T-helper 2 cell (primary cell): ENCODE measurements at places on chromosomes 7 and 10.
A peak's percentile ranks its signal among the peaks of the same experiment; 100 is the strongest.

- no peak for DNase-seq
Observed at GRCh38 chr10:74870191-74870590, 43.8 kb downstream of the KAT6B start.

GRCh38 chr7:33888166-33888565, 17.2 kb upstream of the BMPER start:
- DNase-seq, result no peak

DNA sequence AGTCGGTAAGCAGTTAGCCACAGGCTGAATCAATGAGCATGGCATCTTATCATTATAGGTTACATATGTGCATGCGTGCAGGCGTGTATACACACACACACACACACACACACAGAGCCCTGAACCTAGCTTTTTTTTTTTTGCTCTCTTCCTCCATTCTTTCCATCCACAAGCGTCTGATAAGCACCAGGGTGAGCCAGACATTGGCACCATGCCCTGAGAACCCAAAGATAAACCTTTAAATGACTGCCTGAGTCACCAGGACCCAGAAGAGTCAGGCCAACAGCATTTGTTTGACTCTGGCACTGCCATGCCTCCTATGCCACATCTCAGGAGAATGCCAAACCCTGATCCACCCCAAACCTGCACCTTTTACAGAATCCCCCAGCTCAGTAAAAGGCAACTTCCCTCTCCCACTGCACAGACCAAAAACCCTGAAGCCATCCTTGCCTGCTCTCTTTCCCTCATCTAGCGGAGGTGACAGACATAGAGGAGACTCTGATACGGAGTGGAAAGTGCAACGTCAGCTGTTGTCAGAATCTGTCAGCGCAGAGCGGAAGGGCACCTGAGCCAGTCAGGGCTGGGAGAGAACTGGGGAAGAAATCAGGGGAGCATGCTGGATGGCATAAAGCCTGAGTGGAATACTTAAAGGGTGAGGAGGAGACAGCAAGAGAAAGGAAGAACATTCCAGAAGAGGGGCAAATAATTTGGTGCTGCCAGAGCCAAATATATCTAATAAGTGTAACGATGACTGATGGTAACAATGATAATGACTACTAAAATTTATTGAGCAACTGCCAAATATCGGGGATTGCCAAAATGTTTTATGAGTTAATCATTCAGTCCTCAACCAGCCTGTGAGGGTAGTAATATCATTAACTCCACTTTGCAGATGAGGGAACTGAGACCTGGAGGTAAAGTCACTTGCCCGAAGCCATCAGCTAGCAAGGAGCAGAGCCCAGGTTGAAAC, 3.2 kb downstream of the PARP12 start:
- DNase-seq, result peak; percentile 10

DNA sequence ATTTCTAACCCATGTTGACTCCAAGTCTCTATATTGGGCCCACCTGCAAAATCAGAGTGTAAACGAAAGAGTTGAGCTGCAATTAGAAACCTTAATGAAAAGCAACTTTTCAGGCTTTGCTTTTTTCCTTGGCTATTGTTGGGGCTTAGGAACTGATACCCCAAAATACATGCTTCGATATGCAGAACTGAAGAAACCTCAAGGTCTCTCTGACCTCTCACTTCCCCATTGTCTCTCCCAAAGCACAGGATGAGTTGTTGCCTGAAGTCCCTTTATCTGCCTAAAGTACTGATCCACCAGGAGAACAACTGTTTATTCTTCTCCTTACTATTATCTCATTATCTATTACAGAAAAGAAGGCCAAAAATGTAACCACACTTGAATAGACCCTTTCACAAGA, 666.0 kb upstream of the LRRTM3 start:
- DNase-seq, result no peak

DNA sequence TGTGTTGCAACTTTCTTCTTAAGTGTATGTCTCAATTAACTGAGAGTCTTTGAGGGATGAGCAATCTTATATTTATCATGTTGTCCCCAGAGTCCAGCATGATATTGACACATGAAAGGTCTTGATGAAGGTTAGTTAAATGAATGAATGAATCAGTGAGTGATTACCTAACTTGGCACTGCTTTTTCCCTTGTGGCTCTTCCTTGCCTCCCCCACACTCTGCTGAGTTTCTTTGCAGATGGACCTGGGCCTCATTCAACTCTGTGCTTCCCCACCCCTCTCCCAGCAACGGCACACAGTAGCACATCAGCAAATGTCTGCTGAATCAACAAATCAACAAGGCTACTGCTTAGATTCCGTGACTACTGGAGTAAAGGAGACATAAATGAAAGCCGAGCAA, 235.1 kb upstream of the CXCL12 start:
- DNase-seq, result no peak

DNA sequence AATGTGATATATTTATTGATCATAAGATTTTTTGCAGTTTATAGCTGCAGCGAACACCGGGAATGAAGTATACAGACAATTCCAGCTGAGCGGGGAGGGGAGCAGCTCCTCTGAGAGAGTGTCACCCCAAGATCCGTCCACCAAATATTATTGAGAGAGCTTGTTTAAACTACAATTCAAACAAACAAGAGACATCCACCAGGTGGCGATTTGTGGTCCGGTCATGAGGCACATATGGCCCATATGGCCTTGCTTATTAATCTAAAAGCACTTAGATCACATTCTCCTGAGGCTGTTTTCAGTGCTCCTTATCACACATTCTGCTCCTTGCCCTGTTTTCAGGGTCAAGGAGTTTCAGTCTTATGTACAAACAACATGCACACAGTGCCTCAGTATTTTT, 83.1 kb downstream of the THSD7A start:
- no peak for DNase-seq

GRCh38 chr10:63324495-63324854, 141.3 kb downstream of the JMJD1C start:
- DNase-seq, result no peak

DNA sequence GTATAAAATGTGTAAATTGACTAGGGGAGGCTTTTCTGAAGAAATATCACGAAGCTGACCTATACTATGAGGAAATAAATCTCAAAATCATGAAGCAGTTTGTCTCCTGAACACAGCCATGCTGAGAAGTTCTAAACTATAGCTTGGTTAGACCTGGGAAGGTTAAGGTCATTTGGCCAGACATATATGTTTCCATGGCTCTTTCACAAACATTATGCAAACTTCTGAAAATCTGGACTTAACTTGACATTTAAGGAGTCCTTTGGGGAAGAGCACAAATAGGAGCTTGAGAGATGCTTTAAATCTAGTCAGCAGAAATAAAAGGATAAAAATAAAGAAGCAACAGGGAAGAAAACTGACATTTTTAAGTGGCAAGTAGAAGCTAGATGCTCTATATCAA, 115.9 kb upstream of the MEOX2 start:
- DNase-seq, result no peak

DNA sequence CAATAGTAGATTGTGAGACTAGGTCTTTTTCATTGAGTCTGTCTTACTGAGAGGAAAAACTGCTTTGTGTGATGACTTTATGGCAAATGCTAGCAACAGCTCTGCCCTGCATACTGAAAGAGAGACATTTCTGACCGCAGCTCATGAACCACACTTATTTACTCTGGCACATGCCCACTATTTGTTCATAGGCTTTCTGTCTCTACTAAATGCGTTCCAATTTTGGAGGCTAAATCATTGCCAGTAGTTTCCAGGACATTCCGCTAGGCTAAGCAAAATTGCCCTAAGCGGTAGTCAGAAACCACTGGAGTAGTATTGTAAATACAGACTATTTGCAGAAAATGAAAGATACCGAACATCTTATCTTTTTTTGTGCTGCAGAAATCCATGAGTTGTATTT, 55.6 kb upstream of the DLX6 start:
- no peak for DNase-seq

DNA sequence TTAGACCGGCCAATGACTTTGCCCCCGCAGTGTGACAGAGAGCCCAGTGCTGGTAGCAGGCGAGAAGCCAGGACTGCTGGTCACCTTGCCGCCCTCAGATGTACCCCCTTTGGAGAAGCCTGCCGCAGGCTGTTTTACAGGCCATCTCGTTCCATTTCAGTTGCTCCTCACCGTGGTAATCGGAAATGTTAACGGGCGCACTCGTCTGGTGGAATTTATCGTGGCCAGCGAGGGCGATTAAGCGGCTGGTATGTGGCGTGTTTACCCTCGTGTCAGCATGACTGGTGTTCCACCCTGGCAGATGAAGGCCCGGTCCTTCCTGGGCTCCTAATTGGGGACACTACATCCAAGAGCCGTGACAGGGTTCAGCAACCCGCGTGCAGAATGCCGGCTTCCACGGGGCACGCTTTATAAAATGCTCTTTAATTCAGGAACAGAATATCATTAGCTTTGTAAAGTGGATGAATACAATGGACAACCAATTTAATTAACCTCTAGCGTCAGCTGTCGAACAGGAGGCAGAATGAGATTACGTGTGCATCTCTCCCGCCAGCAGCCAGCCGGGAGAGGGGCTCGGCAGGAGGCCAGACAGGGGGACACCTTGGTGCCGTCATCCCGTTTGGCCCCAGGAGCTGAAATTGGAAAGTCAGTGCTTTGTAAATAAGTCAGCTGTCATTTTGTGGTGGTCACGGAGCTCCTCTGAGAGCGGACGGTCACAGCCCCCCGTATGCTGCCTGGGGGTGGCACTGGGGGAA, 108.3 kb downstream of the NKX6-2 start:
- no peak for DNase-seq

DNA sequence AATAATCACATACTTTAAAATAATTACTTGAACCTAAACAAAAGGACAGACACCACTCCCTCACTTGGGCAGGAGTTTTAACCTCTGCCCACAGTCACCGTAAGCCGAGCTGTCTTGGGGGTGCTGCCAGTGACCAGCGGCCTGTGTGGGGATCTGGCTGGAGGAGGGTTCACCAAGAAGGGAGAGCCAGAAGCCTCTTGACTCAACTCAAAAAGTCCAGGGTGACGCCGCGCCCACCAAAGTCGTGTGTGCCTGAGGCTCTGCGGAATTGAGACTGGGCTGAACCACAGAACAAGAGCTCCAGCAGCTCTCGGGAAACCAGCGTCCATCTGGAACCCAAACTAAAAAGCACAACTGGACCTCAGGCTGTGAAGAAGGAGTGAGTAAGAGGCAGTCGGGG, 35.8 kb downstream of the ZFAND2A start:
- DNase-seq, result no peak

DNA sequence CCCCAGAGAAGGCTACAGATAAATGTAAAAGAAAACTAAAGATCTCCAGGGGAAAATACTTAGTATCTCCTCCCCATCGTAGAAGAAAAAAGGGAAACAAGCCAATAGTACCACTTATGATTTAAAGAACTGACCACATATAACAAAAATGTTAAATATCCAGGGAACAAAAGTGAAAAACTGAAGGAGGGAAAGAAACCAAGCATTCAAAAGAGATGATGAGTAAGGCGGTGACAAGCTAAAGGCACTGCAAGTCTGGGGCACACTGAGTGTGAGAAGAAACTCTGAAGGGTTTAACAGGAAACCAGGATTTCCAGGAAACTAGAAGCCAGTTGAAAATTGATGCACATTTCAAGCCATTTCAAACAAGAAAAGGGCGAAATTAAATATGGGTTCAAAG, 226.3 kb downstream of the AHR start:
- no peak for DNase-seq

GRCh38 chr7:155490697-155491628, 33.0 kb downstream of the EN2 start:
- DNase-seq, result no peak

DNA sequence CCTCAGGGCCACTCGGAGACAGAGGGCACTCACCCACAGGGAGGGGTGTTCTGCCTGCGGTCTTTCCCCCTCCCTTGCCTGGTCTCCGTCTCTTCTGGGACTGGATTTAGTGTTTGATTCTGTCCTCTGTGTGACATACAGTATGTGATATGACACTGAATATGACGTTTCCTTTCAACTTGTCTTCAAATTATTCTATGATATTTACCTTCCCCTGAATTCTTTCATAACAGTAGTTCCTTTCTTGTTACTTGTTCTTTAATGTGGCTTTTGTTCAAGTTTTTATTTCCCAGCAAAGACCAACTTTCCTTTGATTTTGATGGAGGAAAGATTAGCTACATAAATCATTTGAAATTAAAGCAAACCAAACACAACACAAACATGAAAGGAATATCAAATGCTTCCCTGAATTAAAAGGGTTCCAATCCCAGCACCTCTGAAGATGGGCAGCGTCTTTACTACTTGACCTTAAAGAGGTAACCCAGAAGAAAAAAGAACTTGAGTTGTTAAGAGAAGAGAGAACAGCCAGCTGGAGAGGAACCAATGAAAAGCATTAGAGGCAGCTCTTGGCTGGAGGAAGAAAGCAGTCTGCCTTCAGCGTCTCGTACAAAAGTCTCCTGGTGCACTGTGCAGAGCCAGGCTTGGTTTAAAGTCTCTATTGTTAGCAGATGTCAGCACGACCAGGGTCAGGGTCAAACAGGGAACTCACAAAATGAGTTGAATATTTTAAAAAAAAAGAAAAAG, 18.3 kb upstream of the RHEB start:
- no peak for DNase-seq

DNA sequence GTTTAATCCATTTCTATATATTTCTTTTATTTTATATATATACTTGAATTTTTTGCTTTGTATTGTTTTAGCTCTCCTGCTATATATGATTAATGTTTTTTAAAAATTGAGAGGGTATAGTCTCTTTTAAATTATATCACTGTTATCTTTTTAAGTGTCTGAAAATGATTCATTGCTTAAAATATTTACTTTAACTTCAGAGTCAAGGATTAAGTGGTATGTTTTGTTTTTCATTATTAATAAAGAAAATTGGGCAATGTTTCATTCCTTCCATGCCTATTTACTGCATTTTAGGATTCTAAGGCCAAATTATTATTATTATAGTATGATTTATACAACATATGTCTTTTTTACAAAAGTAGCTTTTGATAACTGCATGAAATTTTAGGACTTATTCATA, 67.2 kb upstream of the THSD7A start:
- no peak for DNase-seq

GRCh38 chr10:24708081-24708480, 15.6 kb downstream of the ARHGAP21 start:
- no peak for DNase-seq

- DNase-seq, result no peak
Observed at GRCh38 chr7:124930173-124930623, 573 bp upstream of the POT1 start.

DNA sequence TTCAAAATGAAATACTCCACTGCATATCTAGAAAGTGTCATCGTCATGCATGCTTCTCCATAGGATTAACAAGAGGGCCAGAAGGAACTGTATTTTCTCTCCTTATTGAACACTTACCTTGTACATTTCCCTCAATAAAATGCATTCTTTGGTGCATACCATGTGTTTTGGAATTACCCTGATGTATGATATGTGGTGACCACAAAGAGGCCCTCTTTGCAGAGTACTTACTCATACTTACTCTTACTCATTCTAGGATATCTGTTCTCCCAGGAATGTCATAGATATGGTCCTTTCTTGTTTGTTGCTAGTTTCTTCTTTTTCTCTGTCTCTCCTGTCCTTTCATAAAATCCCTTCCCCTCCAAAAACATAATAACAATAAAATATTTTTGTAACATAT, 1087.1 kb upstream of the POT1 start:
- no peak for DNase-seq

DNA sequence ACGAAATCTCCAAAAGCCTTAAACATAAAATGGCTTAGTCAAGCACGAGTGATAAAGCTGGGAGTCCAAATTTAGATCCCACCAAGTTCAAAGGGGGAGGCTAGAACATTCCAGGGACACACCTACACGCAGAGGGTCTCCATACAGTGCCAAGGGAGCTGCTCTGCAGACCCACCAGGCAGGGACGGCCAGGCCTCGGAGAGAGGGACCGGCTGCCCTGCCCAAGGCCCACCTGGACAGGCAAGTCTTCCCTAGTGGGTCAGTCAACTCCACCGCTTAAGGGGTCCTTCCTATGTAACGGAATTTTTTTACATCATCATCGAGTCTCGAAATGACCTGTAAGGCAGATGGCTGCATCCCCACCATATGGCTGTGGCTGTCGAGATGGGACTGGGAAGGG, 28.5 kb downstream of the AMZ1 start:
- no peak for DNase-seq
